Stimulated activated CD8-positive, alpha-beta memory T cell treated with anti-CD3 and anti-CD28 coated beads, Interleukin-4, amount 100 ng/mL, for 48 hours (primary cell): ENCODE measurements at places on chromosomes 4 and X.

- DNase-seq = no peak
Measured at GRCh38 chr4:20684852-20685763, 15.2 kb upstream of the PACRGL start.

GRCh38 chrX:1246816-1247215 lies 21.8 kb upstream of the CSF2RA start:
- DNase-seq = peak; percentile 96

DNA sequence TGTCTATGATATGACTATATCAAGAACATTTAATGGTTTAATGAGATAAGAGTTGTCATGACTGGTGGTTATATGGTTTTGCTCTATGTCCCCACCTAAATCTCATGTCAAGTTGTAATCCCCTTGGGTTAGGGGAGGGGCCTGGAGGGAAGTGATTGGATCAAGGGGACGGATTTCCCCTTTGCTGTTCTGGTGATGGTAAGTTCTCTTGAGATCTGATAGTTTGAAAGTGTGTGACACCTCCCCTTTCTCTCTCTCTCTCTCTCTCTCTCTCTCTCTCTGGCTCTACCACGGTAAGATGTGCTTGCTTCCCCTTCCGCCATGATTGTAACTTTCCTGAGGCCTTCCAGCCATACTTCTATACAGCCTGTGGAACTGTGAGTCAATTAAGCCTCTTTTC lies 803.4 kb downstream of the TRIML1 start:
- no peak for DNase-seq

DNA sequence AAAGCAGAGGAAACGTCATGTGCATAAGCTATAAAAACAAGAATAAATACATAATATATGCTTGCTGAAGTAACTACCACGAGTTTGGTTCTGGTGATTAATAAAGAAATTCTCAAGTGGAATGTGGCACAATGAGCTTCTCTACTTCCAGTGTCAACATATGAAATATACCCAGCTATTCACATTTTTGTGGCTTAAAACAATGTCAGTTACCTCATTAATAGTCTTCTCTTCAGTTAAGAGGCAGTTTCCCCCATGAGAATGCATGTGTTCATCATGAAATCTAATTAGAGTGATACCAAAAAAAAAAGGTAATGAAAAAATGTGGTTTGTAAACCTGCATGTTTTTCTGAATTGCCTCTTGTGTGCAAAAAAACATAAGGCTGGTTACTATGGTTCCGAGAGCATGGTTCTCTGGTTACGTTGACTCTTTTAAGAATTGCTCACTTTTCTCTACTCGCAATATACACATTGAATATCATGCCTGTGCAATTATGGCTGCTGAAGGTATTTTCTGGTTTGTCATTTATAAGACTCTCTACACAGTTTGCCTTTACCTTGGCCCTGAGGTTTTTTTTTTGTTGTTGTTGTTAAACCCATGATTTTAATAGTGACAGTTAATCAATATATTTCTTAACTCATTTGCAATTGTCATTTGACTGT lies 108.2 kb downstream of the PCDH7 start:
- DNase-seq = no peak

DNA sequence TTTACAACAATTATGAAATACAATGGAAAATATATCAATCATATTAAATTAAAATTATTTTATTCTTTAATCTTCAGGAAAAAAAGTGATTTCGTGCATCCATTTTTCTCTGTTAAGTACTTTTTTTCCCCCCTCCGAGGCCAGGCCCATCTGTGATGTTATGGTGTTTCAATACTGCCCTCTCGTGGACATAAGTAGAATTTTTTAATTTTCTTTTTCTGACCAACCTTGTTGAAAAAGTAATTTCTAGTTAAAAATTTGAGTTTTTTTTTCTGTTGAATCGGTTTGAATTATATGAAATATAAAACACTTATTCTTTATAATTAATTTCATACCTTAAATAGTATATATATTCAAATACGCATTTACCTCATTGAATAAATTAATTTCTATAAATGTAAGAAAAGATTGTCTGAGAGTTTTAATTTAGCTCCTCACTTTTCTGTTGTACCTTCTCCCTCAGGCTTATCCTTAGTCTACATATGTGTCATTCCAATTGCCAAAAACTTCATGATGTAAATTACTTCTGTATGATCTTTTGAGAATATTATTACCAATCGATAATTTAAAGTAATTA lies 175.8 kb upstream of the TECRL start:
- DNase-seq = no peak

DNA sequence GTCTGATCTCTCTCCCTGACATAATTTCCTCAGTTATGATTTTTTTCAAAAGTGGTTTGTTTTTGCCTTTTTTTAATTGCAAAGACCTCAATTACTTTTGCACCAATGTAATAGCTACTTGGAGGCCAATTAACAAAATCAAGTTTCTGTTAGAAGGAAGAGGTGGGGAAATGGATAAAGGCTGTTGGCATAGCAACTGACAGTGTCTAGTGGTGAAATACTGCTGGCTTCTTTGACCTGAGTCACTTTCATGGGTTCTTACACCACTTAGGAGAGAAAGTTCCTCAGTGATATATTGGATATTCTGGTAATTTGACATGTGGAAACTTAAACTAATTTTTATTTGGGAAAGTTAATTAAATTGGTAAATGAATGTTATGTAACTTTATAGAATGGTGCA lies 26.5 kb upstream of the ATP8A1 start:
- no peak for DNase-seq

GRCh38 chr4:87321888-87322287 lies 794 bp downstream of the HSD17B13 start:
- DNase-seq = no peak

GRCh38 chr4:133147921-133148689 lies 989 bp upstream of the PCDH10 start:
- no peak for DNase-seq

GRCh38 chr4:15131551-15131950 lies 129.3 kb downstream of the CPEB2 start:
- DNase-seq = no peak

DNA sequence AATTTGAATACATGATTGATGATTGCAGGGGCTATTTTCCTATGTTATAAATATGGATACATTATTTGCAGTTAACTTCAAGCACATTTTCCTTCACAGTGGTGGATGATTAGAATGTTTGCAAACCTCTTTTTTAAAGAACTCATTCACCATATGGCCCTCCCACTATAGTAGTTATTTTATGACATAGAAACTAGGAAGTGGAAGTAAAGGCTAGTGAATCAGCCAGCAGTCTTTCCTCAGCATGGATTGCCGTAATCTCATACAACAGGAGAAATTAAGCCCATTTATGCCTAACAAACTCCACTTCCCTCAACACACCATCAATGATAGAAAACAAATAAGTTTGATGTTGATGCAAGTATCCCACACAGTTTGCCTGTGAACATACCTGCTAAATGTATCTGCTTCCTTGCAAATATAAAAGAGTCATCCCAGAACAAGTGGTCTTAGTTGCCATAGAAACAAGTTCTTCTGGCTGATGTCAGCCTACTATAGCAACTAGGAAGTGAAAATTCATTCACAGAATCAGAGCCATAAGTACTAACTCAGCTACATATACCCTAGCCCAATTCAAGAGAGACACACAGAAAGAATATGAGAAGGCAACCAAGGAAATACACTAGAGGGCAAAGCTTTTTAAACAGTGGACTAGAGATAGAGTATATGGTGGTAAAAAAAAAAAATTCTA lies 100.9 kb upstream of the RADX start:
- DNase-seq = no peak

GRCh38 chr4:112502871-112503270 lies 13.1 kb downstream of the NEUROG2 start:
- no peak for DNase-seq

GRCh38 chr4:186948361-186949242 lies 224.9 kb upstream of the FAT1 start:
- DNase-seq = no peak

DNA sequence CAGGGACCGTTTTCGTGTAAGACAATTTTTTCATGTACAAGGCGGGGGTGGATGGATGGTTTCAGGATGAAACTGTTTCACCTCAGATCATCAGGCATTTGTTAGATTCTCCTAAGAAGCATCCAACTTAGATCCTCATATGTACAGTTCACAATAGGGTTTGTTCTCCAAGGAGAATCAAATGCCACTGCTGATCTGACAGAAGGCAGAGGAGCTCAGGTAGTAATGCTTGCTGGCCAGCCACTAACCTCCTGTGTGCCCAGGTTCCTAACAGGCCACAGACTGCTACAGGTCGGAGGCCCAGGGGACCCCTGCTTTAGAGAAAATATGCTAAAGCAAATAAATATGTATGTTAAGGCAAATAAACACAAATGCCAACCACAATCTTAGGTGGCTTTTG lies 61.3 kb downstream of the PPP3CA start:
- DNase-seq = no peak

GRCh38 chr4:86644892-86645291 lies 50.8 kb downstream of the PTPN13 start:
- no peak for DNase-seq

GRCh38 chr4:97394653-97395052 lies 748.6 kb downstream of the STPG2 start:
- DNase-seq = no peak
